ENCODE measurements at places on chromosomes 1 and 21. TPM values are rescaled to one million over a fixed set of nuclear protein-coding genes. Genes with fewer than 3 reads are reported as not detected.

The PPFIA4 gene
- not detected for total RNA-seq

The PGLYRP4 gene
- total RNA-seq = not detected

GRCh38 chr1:66119148-66119547, 326.5 kb downstream of the PDE4B start:
- no peak for DNase-seq

DNA sequence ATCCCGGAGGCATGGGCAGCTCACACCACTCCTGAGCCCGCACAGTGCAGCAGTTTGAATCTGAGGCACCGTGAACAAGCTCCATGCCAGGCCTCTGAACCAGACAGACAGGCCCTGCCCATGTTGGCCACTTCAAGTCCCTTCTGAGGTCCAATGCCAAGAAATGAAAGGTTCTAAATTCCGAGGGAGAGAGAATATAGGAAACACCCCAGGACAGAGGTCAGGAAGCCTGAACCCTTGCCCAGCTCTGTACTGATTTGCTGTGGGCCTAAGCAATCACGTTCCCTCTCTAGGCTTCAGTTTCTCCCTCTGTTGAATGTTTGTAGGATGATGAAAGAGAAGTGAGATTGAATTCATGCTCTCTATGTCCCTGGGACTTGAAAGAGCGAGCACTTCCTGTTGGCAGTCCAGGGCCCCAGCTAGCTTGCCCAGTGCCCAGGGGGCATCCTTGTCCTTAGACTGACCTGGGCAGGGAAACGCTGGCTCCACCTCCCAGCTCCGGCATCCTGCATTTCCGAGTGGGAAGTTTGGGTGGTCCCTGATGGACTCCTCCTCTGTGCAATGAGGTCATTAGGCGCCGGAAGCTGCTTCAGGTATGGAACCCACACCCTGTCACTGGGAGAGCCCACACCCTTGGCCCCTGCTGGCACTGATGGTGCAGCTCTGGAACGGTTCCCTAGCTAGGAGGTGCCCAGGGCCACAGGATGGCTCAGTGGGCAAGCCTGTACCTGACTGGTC, 242.4 kb upstream of the TMEM51 start:
- no peak for DNase-seq

DNA sequence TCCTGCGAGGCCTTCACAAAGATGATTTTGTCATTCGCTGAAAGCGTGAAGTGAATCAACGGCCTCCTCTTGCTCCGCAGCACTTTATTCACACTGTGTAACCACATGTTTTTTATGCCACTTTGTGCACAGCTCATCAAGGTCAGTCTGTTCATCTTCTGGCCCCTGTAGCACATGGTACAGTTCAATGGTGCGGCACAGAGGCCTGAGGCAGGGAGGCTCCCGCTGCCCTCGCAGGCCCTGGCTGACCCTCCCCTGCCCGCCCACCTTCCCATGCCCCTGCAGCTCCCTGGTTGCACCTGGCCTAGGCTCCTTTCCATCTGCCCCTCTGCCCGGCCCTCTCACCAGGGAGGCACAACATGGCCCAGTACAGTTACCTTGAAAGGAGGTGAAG, 87.5 kb downstream of the CD247 start:
- DNase-seq = no peak

DNA sequence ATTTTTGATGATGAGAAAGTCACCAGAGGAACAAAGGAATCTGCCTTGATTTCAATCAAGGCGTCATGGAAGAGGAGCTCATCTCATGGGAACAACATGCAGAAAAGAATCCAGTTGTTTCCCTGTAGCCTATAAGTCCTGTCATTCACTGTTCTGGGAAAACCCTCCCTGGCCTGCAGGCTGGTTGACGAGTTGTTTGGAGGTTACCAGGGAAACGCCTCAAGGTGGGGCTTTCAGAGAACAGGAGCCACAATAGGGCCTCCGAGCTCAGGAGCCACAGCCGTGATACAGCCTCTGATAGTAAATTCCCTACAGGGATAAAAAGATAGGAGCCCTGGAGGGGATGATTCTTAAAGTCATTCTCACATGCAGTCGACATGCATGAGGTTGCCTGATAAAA, 135.2 kb downstream of the PSMG1 start:
- no peak for DNase-seq

DNA sequence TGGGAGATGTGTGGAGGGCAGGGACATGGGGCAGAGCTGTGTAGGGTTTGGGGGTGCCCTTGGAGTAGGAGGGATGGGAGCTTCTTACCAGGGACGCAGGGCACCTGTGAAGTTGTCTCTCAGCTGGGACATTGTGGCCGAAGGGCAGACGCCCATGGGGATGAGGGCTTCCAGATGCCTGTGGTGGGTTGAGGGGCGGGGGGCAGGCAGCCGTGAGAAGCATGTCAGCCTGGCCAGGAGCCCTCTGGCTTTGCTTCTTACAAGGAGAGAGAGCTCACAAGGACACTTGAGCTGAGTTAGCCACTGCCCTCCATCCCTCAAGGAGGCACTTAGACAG, 8.5 kb downstream of the A3GALT2 start:
- no peak for DNase-seq

DNA sequence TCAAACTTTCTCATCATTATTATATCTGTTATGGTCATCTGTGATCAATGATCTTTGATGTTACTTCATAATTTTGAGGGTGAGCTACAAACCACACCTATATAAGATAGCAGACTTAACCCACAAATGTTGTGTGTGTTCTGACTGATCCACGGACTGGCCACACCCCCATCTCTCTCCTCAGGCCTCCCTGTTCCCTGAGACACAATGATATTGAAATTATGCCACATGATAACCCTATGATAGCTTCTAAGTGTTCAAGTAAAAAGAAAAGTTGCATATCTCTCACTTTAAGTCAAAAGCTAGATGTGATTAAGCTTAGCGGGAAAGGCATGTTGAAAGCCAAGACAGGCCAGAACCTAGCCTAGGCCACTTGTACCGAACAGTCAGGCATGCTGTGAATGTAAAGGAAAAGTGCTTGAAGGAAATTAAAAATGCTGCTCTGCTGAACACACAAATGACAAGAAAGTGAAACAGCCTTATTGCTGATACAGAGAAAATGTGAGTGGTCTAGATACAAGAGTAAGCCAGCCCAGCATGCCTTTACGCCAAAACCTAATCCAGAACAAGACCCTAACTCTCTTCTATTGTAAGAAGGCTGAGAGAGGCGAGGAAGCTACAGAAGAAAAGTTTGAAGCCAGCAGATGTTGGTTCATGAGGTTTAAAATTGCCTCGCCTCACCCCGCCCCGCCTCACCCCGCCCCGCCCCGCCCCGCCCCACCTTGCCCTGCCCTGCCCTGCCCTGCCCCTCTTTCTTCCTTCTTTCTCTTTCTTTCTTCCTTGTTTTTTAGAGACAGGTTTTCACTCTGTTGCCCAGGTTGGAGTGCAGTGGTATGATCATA, 16.5 kb downstream of the CTSS start:
- no peak for DNase-seq

GRCh38 chr1:167518331-167518700, at the start of gene CD247:
Gene CD247, minus strand, starts transcription at chr1:167518529. Its CDS starts 64 bp downstream, at chr1:167518465.
- DNase-seq = no peak

DNA sequence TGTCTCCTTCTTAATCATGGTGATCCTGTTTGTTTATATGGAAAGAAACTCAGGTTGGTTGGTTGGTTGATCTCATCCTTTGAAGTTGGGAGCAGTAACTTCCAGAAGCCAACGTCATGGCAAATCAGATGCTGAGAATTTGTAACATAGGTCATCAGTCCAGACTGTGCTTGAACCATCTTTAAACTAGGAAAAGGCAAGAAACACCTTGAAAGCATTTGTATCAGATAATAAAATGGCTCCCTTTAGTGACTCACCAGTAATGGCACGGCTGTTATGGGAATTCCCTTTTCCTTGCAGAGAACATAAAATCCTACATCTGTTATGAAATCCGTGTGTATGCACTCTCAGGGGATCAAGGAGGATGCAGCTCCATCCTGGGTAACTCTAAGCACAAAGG, 58.1 kb downstream of the SERBP1 start:
- DNase-seq = no peak

- DNase-seq = peak; percentile 62
Observed at GRCh38 chr1:34166625-34167361, 1.8 kb upstream of the CSMD2 start.

DNA sequence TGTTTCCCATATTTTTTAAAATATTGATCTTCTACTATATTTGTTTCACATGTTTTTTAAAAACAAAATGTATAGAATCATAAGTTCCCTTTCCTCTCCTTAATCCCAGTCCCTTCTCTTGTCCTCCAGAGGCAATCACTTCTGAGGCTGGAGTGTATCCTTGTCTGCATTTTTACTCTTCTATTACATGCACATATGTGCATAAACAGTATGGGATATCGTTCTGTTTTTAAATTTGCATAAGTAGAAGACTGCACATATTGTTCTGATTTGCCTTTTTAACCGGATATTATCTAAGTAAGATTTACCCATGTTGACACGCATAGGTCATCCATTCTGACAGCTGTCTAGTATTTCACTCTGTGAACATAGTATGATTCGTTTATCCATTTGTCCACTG, 142.0 kb downstream of the TRABD2B start:
- DNase-seq = no peak

DNA sequence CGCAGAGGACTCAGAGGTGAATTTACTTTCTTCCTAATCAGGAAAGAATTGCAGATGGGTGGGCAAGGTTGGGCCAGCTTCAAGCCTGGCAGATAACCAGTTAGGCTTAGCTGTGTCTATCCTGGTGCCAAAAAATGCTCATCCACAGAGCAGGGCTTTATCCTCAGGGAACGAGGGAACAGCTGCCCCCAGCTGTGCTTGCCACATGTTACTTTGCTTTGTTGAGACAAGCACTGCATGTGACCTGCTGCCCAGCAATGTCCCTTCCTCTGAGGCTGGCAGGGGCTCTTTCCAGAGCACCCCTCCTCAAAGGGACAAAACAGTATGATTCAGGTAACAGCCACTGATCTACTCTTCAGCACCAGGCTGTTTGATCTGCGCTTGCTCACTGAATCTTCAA, 505.1 kb upstream of the USP24 start:
- peak; percentile 62 for DNase-seq

GRCh38 chr1:229013981-229014380, 256.9 kb upstream of the RAB4A start:
- no peak for DNase-seq

DNA sequence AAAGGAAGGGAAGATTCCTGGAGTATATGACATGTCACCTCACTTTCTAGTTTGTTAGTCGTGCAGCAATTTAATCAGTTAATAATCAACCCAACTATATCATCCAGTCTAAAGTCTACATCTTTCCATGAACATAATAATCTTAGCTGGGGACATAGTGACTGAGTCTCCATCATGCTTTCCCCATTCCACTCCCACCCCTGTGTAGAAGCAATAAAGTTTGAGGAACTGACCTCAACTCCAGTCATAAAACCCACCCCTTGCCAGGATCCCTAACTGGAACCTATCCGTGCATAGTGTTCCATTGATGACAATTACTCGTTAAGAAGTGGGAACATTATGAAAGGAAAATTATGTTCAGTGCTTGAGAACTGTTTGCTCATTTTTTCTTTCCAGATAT, 48.9 kb upstream of the MROH9 start:
- no peak for DNase-seq

- no peak for DNase-seq
Observed at GRCh38 chr1:45407629-45408287, 67.5 kb upstream of the MUTYH start.

GRCh38 chr1:167776151-167776550, 54.4 kb downstream of the MPZL1 start:
- DNase-seq = no peak

GRCh38 chr1:226422478-226422877, 14.6 kb upstream of the PARP1 start:
- no peak for DNase-seq

DNA sequence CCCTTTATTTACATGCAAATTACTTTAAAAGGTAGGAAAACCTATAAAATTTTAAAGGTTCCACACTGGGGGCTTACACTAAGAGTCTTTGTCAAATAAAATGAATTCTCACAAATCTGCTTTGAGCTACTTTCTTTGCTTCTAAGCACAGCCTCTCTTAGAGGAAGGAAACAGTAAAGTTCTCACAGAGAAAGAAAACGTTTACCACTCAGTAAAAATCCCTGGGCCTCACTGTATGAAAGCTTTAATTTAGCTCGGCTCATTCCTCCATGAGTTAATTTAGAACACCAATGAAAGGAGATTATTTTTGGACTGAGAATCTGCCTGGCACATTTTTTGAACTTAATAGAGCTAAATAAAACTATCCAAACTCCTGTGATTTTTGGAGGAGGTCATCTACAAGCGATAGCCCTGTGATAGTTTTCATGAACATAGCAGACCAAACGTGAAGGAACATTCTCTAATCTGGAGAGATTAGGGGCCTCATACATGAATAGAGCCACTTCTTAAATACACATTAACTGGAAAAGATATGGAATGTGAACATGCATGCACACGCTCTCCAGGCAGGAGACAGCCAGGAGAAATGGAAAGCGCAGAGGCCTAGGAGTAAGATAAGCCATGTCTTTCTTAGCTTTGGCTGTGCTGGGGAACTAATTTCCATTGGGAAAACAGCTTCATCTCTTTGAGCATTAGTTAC, 32.8 kb downstream of the PRRX1 start:
- DNase-seq = peak; percentile 26

DNA sequence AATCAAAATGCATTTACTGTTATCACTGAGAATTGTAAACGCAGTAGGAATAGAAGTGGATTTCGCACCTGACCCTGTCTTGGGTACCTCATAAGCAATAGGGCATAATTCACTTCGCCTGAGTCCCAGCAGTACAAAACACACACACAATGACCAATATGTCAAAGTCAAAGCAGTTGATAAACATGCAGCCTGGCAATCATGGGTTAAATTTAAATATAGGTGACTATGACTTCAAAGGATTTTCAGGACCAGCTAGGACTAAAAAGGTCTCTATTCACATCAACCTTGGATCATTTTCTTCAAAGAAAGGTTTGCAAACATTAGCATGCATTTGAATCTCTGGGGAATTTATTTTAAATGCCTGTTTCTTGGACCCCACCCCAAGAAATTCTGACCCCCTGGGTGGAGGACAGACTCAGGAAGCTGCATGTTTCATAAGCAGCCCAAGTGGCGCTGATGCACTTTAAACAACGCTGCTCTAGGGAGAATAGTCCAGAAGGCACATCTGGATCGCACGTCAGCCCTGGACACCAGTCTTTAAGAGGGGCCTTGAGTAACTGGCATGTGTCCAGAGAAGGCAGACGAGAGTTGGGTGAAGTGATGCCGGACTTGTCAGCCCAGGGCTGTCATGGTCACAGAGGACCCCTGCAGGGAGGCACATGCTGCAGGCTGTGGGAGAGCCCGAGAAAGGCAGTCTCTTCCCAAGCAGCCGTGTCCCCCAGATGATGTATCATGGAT, 55.7 kb upstream of the EFHD2 start:
- no peak for DNase-seq

- DNase-seq = no peak
Observed at GRCh38 chr1:44355582-44356305, 687 bp upstream of the ERI3 start.

DNA sequence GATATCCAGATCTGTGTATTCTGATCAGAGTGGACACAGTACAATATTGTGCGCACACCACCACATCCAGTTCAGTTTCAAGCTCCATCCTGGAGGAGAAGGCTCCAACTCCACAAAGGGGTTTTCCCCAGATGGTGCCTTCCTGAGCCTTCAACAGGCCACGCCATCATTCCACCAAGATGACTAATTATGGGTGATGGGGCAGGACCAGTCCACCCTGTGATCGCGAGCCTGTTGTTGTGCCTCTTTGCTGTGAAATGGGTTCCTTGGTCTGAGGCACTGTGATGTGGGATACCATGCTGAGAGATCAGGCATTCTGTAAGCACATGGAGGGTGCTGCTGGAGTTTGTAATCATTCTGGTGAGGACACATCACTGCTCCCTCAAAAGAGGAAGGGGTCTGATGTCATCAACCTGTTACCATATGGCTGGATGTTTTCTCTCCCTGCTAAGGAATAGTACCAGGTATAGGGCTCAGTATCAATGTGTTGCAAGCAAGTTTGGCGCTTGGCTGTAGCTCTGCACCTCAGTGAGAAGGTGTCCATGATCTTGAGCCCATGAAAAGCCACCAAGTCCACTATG, 6.7 kb upstream of the SH2D2A start:
- DNase-seq = no peak
